ENCODE measurements at places on chromosomes 6 and 20.
A peak's percentile ranks its signal among the peaks of the same experiment; 100 is the strongest.

DNA sequence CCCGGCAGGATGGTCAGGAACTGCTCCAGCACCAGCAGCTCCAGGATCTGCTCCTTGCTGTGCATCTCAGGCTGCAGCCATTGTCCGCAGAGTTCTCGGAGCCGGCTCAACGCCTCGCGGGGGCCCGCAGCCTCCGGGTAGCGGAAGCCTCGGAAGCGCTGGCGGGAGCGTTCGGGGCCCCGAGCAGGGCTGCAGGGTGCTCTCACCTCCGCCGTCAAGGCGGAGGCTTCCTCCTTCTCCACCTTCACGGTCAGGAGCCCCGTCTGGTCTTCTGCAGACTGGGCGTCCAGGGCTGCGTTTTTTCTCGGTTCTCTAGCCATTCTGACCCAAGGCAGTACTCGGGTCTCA is 434 bp downstream of the ZKSCAN4 start:
- DNase-seq = peak; percentile 62

DNA sequence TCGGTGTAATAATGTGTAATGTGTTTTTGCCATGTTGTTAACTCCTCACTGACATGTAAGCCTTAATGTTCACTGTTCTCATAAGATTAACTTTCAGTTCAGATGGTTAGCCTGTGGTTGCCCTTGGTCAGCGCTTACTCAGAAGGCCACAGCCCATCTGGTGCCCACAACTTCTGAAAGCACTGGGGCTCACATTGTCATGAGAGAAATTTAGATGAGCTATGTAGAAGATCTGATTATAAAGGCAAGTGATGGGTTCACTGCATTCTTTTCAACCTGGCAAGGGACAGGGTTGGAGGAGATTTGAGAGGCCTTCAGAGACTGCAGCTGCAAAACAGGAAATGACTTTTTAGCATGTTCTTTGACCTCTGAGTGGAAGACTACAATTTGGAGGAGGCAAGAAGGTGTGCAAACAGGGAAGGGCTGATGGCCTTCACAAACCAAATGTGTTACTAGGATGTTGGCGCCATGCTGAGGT is 242.3 kb upstream of the SUPT3H start:
- no peak for DNase-seq

DNA sequence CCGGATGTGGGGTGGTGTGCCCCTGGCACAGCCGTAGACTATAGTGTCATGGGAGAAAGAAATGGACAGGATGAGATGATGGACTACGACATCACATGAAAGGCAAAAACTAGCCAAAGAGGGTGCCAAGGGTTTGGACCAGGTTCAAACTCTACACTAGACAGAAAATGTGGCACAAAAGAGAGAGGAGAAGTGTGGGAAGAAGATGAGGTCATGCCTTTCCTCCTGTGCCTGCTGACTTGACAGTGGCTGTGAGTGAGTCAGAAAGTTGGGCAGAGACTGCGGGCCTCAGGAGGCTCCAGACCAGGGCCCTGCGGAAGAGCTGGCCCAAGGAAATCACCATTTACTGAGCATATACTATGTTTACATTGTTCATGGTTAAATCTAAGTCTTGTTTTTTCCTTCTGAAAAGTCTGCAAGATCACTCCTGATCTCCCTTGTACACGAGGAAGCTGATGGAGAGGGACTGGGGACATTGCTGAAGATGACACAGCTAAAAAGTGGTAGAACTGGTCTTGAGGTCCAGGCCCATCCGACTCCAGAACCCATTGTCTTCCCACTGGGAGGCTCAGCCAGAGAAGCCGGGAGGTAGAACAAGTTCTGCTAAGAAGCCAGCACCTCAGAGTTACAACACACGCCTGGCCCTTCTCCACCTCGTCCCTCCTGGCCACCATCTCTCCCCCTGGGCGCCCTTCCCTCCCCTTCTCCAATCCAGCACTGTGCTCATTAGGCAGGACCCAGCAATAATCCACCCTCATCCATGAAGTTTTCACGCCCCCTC is 35.6 kb downstream of the CNKSR3 start:
- no peak for DNase-seq

GRCh38 chr20:7379621-7380220 is 560.5 kb downstream of the HAO1 start:
- DNase-seq = no peak

DNA sequence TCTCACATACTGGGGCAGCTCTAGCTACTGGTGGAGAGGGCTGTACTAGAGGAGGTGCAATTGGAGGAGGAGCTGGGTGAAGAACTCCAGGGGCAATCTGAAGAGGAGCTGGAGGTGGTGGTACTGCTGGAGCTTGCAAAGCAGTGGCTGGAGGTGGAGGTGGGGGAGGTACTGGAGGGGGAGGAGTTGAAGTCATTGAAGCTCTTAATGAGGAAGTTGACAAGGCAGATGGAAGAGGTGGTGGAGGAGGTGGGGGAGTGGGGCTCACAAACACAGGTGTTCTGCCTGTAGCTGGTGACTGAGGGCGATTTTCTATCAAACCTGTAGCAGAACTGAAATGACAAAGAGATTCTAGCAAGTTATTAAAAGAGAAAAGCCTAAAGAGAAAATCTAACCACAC is 77.6 kb downstream of the WASF1 start:
- no peak for DNase-seq

Data from natural killer cell treated with Interleukin-12 subunit alpha and Interleukin-12 subunit beta and Interleukin-15 and Interleukin-18, amount 100 ng/mL, for 72 hours (primary cell).